SK-N-SH (cell line): ENCODE measurements at places on chromosomes 6 and 20. TPM values are rescaled to one million over a fixed set of nuclear protein-coding genes. Genes with fewer than 3 reads are reported as not detected.

GRCh38 chr6:85458184-85458583, 8.3 kb downstream of the NT5E start:
- no peak for DNase-seq

GRCh38 chr6:20877008-20877937, 343.0 kb downstream of the CDKAL1 start:
- no peak for DNase-seq

GRCh38 chr6:138869398-138869797, 73.5 kb downstream of the ECT2L start:
- no peak for DNase-seq

DNA sequence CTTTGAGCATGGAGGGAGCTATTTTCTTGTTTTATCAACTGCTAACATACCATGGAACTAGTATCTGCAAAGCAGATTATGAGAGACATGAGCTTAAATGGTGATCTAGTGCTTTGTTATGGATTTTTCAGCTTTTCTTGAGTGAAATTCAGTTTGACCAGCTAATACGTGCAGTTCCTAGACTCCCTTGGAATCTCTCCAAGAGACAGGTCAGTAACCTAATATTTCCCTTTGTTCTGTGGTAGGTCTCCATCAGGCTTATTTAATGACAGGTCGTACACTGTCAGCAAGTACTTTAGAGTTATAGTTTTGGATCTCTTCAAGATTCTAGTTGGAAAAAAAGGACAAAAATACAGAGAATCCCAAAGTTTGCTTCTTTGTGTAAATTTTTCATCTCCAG, 43.9 kb downstream of the HDAC2 start:
- no peak for DNase-seq

- DNase-seq, result no peak
These were observed 157.5 kb upstream of the PMEPA1 start for GRCh38 chr20:57867181-57867803.

GRCh38 chr20:53736122-53736756, 142.6 kb upstream of the ZNF217 start:
- DNase-seq, result no peak

DNA sequence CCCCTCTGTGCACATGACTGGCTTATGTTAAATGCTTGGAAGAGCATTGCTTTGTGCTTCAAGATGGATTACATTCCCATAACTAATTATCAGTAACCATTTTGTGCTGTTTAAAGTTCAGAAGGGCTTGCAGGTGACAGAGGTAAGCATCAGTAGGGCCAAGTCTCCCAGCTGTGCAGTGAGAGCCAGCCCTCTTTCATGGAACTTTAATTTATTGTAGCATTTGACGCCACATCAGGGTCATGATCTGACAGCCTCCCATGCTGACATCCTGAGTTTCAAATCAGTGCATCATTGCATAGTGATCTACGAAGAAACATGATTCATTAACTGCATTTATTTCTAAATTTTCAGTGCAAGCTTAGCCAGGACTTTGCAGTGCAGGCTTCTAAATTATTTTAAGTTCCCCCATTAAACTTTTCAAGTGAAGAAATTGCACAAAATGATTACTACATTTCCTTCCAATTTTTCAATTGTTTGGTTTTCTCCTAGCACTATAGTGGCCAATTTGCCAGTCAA, 380.9 kb downstream of the UTRN start:
- no peak for DNase-seq

DNA sequence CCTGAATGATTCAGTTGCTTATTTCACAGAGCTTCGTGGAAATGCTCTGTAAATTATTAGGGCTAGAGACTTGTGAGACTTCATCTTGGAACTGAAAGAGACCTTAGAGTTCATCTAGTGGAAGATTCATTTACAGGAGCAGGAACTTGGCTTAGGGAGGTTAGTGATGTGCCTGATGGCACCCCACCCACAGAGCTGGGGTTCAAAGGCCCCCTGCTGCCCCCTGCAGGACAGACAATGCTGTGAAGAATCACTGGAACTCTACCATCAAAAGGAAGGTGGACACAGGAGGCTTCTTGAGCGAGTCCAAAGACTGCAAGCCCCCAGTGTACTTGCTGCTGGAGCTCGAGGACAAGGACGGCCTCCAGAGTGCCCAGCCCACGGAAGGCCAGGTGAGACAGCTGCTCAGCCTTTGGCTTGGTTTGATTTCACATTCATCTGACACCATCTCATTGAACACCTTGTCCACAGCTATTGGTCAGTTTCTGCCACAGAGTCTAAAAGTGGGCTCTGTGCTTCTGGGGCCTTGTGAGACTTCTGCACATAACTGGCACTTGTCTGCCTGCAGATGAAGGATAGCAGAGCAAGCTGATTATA, 25.1 kb downstream of the MYBL2 start:
- DNase-seq, result peak; percentile 82

GRCh38 chr20:58127701-58128111, 100.7 kb downstream of the ANKRD60 start:
- DNase-seq, result no peak

GRCh38 chr6:46407776-46408530, 83.3 kb downstream of the RCAN2 start:
- no peak for DNase-seq

DNA sequence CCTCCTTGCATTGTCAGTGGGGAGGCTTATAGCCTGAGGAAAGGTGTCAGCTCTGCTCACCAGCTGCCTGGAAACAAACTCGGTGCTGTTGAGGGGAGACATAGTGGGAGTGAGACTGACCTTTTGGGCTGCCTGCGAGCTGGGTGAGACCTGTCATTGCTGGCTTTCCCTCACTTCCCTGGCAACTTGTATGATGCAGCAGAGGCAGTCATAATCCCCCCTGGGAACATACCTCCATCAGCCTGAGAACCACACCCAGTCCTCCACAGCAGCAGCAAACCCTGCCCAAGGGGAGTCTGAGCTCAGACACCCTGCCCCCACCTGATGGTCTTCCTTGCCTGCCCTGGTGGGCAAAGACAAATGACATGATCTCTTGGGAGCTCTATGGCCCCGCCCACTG, 521.2 kb upstream of the IMPG1 start:
- DNase-seq, result no peak

DNA sequence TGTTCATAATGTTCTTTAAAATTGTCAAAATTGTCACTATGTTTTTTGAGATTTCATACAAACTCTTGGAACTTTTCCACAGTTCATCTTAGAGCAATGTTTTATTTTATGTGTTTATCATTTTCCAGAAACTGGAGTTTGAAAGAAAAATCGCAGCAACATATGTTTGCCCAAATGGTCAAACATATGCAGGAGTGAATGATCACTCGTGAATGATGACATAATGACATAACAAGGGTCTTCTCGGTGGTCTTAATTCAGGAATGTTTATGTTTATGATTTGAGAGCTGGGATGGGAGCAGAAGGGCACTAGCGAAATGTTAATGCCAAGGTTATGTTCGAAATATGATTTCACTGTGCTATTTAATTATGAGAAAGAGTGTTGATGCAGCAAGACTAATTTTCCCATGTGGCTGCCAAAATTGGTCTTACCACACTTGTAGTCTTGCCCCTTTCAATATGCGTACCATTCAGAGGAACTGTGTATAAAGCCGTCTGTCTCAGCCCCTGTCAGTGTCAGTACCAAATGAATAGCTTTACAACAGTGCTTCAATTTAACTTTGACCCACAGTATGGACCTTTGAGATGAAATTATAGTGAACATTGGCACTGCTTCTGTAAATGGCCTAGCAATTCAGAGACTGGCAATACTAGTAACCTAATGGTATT, 152.3 kb downstream of the CARMIL1 start:
- no peak for DNase-seq

DNA sequence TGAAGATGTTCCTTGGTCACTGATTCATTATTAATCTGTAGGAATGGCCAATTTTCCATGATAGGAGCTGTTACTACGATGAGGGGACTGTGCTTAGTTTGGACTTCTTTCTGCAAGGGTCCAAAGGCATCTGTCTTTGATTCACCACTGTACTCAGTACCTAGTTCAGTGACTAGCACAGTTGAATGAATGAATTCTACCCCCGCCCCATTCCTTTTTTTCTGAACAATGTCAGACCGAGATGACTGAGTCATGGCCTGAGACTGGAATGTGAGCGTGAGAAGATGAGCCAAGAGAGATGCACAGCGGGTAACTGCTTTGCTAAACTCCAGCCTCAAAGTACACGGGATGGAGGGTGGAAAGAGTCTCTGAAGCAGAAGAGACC, 419 bp upstream of the SNHG17 start:
- DNase-seq, result no peak

GRCh38 chr20:9321007-9321406, 193.4 kb upstream of the LAMP5 start:
- DNase-seq, result no peak

DNA sequence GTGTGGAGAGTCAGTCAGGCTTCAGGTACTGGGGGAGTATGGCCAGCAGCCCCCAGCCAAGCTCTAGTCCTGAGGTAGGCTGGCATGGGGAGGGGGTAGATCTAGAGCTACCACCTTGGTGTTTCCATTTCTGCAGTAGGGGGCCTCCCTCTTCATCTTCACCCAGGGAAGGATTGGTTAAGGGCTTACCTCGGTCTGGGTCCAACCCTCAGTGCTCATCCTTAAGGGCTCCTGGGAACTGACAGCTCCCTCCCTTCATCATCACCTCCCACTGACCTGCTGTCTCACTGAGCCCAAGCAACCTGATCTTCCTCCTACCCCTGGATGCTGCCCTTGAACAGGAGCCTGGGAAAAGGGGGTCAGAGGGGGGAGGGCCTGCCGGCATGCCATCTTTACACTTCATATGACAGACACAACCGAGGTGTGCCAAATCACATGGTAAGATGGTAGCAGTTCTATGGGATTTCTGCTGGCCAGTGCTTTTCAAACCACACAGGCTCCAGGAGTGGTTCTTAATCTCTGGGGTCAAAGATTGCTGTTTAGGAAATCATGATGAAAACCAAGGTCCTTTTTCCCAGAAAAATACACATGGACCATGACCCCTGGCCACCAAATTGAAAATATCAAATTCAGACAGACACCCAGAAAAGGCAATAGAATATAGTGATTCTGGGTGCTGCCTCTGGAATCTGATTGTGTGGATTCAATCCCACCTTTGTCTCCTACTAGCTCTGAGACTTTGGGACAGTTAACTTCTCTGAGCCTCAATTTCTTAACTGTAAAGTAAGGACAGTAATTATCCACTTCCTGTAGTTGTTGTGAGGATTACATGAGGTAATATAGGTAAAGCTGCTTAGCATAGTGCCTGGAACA, 3.0 kb downstream of the TP53INP2 start:
- DNase-seq, result no peak

DNA sequence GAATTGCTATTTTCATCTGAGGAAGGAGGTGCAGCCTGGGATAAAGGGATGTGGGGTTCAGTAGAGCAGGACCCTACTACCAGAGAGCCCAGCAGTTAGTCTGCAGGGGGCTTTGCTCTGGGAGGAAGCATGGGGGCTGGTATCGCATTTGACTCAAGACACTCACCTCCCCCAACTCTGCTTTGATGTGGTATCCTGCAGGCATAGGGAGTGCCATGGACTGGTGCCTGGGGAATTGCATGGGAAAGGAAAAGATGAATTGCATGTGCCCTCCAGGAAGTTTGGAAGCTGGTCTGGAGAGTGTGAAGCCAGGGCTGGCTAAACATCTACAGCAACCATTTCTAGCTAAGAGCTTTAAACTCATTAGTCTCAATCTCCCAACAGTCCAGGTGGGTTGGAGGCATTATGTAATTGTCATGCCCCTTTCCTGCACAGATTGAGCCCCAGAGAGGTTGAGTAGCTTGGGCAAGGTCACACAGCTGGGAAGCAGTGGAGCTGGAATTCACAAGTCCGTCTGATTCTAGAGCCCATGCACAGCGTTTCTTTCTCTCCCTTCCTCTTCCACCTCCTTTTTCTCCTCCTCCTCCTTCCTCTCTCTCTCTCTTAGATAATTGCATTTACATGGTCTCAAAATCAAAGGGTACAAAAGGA, 26.2 kb upstream of the PNPLA1 start:
- DNase-seq, result no peak

- no peak for DNase-seq
These were observed 99.4 kb downstream of the HFE start for GRCh38 chr6:26186652-26187051.

Gene ZC2HC1B
- polyA plus RNA-seq, result not detected in 2 replicates

Gene PSMF1
- polyA plus RNA-seq, result 86.0 and 103 TPM in 2 replicates

Gene DPPA5
- not detected in 2 replicates for polyA plus RNA-seq

Gene CLVS2
- polyA plus RNA-seq, result 0.05 TPM in 2 replicates

Gene LGSN
- not detected in 2 replicates for polyA plus RNA-seq

Gene PAK5
- polyA plus RNA-seq, result 0.03 and 0.06 TPM in 2 replicates

Gene MPIG6B
- polyA plus RNA-seq, result not detected in 2 replicates

Gene MYLK4
- polyA plus RNA-seq, result 0.16 and 0.18 TPM in 2 replicates

Gene SCGN
- not detected in 2 replicates for polyA plus RNA-seq

Gene RBM24
- polyA plus RNA-seq, result 0.19 and 0.20 TPM in 2 replicates

Gene TBC1D20
- polyA plus RNA-seq, result 27.7 and 37.7 TPM in 2 replicates

Gene FOXQ1
- not detected in 2 replicates for polyA plus RNA-seq
